AG09309 (cell line): ENCODE measurements at places on chromosomes 2 and 18.
A peak's percentile ranks its signal among the peaks of the same experiment; 100 is the strongest.

GRCh38 chr2:26568076-26568890 is 72.9 kb downstream of the CIB4 start:
- DNase-seq = no peak

DNA sequence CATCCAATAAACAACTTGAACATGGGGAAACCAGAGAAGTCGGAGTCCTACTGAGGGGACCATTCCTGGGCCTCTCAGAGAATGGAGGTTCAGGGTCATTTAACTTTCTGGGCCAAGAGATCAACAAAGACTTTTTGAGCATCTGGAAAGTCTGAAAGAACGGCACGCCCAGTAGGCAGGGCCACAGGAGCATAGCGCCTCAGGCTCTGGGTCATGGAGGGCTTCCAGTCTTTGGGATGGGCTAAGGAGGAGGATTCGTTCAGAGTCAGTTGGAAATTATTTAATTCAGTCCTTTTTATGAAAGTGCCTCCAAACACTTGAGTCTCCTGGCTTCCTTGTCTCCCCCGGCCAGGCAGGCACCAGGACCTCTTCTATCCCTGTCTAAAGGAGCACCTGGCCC is 101.1 kb upstream of the GLI2 start:
- DNase-seq = no peak

- no peak for DNase-seq
Measured at GRCh38 chr2:43323857-43324256, 97.5 kb upstream of the ZFP36L2 start.

- DNase-seq = no peak
Measured at GRCh38 chr2:32993005-32993539, 46.3 kb downstream of the LTBP1 start.

DNA sequence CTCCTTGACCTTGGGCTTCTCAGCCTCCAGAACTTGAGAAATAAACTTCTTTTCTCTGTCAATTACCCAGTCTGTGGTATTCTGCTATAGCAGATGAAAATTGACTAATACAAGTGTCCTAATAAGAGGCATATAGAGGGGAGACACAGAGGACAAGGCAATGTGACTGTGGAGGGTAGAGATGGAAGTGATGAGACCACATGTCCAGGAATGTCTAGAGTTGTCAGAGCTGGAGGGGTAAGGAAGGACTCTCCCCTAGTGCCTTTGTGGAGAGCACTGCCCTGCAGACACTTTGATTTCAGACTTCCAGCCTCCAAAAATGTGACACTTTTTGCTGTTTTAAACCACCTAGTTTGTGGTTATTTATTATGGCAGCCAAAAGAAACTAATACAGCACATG is 74.4 kb downstream of the ACKR3 start:
- no peak for DNase-seq

DNA sequence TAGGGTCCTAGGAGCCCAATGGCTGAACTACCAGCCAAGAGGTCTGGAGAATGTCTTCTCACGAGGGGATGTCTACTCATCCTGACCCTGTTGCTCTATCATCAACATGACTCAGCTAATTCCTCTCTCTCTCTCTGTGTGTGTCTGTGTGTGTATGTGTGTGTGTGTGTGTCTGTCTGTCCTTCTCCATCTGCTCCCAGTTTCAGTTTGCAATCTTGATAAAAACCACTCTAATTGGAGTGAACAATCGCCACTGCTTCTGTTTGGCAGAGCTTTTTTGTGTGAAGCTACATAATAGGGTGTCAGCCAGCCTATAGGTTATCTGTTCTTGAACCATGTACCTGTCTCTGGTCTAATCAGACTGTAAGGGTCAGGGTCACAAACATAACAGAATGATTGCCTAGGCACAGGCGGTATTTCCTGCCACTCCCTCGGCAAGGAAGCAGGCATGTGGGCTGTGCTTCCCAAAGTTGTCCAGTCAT is 219.8 kb downstream of the SH3BP4 start:
- DNase-seq = peak; percentile 87

- DNase-seq = no peak
Measured at GRCh38 chr2:23483791-23484190, 98.8 kb downstream of the KLHL29 start.

GRCh38 chr18:51211552-51211951 is 14.1 kb upstream of the MEX3C start:
- peak; percentile 41 for DNase-seq

- no peak for DNase-seq
Measured at GRCh38 chr2:46518861-46519260, 39.5 kb downstream of the TMEM247 start.

- DNase-seq = no peak
Measured at GRCh38 chr2:29323961-29324360, 208.7 kb downstream of the CLIP4 start.

DNA sequence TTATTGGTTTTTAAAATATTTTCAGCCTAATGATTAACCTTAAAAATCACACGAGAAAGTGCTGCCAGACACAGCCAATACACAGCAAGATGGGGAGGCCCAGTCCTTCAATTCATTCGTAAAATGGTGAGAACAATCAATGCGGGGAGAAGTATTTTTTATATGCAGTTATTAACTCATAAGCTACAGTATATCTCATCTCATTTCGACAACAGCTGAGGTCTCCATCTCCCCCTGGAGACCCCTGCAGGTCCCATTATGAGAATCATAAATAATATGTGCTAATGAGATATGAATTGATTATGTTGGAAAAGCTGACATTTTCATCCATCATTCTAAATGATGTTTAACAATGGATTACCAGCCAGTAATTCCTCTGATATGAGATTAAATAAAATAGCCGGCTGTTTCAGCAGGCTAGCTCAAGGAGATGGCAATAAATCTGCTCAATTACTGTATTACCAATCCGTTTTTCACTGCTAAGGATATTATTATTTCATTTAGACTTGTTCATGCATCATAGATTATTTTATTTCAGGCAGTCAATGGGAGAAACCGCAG is 535.8 kb downstream of the GALR1 start:
- DNase-seq = no peak

DNA sequence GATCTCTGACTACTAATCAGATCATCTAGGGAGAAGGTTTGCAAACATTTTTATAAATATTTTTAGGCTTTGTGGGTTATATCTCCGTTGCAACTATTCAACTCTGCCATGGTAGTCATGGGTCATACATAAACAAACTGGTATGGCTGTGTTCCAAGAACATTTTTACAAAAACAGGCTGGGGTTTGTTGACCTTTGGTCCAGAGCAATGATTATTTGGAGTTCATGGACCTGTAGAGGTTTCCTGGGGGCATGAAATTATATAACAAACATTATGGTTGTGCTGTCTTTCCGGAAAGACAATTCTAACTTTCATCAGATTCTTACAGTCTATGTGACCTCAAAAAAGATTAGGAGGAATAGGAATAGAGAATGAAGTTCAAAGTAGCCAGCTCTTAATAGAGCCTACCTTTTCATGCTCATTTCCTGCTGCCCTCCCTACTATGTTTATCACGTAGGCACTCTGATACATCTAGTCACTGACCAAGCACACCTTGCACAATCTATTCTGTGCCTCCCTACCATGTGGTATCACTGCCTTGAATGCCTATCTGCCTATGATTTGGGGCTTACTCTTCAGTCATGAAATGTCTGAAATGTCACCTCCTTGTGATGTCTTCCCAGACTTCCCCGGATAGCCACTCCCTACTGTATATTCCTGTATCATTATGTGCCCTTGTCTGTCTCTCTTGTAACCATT is 102.4 kb upstream of the SCN1A start:
- no peak for DNase-seq

DNA sequence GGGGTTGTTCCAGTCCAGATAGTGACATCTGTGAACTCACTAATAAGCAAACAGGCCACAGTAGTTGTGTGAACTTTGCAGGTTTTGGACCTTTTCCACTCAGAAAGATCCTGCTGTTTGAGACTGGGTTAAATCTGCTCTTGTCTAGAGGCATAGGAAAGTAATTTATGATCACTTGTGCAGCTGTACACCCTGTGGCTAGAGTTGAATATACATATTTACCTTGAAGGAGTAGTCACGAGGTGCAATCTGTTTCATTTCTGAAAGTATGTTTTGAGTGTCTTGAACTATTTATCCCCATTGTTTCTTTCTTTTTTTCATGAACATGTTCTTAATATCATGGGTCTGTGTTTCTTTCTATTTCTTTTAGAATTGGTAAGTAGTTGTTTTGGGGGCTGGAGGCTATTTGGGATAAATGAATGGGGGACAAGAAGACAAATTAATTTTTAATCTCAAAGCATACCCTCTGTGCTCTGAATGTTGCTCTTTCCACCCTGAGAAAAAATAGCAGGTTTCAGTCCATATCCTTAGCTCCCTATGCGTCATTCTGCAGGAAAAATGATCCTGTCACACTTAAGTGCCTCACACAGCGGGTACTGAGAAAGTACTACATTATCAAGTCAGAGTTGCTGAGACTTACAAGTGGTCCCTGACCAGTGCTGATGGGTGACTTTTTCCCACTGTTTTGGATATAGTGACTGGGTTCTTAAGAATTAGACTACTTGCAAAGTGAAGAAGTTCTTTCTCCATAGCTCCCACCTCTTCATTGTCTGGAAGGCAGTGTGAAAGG is 28.2 kb downstream of the DCC start:
- no peak for DNase-seq

- no peak for DNase-seq
Measured at GRCh38 chr18:47577520-47577919, 326.1 kb upstream of the SKOR2 start.

DNA sequence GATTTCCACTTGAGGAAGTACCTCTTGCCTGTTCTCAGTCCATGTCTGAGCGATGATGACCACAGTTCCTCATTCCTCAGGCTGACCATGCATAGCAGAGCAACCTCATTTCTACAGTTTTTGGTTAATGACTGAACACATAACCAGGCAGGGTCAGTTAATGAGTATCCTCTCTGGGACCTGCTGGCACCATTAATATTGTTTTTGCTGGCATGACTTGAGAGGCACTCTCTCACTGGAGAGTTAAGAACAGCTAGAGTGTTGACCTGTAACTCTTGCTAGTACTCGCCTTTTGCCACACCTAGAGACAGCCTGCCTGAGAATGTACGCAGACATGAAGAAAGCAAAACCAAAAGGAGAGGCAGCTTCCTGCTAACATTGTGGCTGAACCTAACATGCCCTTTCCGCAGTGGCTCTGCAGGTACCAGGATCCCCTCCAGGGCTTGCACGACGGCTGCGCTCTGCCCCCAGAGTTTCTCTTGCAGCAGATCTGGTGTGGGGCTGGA is 23.9 kb downstream of the PECR start:
- DNase-seq = peak; percentile 58
